ENCODE measurements at places on chromosomes 2 and 18.

DNA sequence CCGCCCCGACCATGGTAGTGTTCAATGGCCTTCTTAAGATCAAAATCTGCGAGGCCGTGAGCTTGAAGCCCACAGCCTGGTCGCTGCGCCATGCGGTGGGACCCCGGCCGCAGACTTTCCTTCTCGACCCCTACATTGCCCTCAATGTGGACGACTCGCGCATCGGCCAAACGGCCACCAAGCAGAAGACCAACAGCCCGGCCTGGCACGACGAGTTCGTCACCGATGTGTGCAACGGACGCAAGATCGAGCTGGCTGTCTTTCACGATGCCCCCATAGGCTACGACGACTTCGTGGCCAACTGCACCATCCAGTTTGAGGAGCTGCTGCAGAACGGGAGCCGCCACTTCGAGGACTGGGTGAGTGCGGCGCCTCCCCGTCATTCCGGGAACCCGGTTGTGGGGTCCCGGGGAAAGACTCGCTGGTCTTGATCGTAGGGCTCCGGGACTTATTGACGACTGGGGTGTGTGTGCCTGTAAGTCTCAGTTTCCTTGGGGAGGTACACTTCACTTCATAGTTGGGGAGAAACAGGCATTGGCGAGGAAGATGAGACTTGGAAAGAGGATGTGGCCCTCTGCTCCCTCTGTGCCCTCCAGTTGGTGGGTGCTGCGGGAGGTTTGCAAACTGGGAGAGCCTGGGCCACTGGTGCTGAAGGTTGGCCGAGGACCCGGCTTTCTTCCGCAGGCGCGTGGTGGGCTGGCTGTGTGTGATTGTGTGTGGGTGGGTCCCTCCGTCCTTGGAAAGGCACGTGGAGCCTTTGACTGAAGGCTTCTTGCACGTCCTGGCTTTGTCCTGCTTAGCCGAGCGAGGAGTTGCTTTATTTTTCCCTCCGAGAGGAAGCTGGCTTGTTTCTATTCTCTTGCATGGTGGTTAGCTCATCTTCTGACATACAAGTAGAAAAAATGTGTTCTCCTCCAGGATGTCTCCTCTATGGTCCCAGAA, 886 bp downstream of the PRKCE start:
- no peak for DNase-seq

DNA sequence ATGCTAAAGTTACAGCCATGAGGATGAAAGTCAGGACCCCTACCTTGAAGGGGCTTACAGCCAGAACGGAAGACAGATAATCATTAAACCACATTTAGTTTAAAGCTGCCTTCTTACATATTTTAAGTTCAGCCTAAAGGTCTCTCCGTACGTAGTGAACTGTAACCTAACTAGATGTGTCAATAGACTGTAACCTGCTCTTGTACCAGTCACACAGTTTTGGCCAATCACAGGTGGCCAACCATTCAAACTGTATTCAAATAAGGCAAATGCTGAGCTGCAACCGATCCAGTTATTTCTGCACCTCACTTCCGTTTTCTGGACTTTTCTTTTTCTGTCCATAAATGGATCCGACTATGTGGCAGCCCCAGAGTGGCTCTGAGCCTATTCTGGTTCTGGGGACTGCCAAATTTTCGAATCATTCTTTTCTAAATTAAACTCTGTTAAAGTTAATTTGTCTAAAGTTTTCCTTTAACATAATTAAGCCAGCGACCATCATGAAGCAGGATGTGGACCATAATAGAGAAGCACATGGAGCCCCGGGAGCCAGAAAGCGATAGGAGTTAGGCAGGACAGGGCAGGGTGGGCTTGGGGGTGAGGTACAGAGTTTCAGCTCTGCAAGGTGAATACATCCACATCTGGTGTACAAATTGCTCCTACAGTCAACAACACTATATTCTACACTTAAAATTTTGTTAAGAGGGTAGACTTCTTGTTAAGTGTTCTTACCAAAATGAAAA, 48.4 kb upstream of the YPEL5 start:
- DNase-seq: no peak

GRCh38 chr2:105375001-105375561, 23.8 kb downstream of the FHL2 start:
- DNase-seq: no peak

DNA sequence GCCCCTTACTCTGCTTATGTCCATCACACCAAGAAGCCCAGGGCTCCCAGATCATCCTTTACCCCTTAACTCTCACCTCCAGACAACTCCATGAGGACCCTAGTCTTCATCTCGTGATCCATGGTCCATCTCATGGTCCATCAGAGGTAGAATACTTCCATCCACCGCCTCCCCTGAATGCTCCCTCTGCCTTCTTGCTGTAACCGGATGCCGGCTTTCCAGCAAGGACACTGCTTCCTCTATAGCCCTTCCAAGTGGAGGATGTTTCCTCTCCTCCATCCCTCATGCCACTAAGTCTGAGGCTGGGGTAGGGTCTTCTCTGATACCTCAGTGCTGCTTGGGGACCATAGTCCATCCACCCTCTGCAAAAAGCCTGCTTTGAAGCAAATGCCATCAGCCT, 118.6 kb upstream of the SIX2 start:
- DNase-seq: no peak

GRCh38 chr18:10899481-10899880, 249.9 kb downstream of the PIEZO2 start:
- no peak for DNase-seq

DNA sequence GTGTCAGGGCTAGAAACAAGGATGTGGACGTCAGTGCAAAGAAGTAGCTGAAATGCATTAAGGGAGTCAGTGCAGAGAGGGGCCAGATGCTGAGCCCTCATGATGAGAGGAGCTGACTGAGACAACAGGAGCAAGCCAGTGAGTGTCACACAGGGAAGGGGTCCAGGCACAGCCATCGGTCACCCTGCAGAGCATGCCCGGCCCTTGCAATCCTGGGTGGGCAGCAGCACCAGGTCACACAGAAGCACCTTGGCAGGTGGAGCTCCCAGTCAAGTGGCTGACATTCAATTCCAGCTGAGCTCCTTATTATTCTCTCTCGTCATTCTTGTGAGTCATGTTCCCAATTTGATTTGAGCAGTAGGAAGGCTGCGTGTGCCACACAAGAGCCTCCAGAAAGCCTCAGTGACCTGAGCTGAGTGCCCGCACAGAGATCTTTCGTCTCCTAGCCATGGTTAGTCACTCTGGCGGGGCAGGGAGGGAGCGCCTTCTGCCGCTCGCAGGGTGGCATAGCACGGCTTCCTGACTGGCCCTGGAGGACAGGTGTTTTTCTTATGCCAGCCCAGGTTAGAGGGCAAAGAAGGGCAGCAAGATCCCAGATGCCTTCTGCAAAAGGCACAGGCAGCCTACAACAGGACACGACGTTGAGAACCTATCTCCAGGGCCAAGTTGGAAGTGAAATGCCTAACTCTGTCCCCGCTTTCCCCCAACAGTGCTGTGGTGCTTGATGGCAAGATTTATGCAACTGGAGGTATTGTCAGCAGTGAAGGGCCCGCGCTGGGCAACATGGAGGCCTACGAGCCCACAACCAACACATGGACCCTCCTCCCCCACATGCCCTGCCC, 220.9 kb downstream of the ATAD2B start:
- no peak for DNase-seq

GRCh38 chr2:3253913-3254441, 123.6 kb downstream of the EIPR1 start:
- DNase-seq: no peak

DNA sequence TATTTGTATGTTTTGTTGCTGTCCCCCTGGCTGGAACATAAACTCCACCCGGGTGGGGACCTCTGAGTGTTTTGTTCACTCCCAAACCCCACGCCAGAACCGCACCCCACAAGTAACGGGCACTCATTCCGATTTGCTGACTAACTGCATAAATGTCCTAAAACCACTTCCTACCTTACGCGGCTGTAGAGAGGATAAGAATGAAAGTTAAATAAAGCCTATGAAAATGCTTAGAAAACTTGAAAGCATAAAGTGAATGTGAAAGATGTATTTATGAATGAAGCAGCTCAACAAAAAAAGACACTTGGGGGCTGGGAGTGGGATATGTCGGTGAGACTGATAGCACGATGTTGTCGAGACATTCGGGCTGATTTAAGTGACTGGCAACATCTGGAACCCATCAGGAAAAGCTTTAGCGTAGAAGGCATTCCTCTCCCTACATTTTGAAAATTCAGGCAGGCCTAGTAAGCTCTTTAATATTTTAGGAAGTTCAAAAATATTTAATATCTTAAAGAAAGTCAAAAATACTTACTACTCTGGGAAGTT, 206.7 kb downstream of the SH3RF3 start:
- peak; percentile 55 for DNase-seq

- no peak for DNase-seq
These were observed 10.8 kb downstream of the INPP1 start for GRCh38 chr2:190354003-190354690.

- DNase-seq: no peak
These were observed 634.6 kb downstream of the ERBB4 start for GRCh38 chr2:211903961-211904360.

DNA sequence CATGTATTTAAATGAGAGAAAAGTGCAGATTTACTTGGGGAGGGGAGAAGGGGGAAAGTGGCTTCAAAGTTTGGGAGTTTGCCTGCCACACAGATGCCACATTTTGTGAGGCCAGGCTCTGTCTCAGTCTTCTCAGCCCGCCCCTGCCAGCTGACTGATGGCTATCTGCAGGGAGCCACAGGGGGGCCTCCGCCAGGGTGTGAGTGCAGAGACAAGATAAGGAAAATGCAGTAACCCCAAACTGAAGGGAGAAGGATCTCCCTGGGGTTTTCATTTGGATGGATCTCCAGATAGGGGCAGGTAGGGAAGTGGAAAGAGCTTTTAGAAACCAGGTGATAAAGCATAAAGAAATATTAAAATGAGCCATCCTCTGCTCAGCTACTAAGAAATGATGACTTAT, 128.8 kb downstream of the ZNF521 start:
- DNase-seq: no peak

DNA sequence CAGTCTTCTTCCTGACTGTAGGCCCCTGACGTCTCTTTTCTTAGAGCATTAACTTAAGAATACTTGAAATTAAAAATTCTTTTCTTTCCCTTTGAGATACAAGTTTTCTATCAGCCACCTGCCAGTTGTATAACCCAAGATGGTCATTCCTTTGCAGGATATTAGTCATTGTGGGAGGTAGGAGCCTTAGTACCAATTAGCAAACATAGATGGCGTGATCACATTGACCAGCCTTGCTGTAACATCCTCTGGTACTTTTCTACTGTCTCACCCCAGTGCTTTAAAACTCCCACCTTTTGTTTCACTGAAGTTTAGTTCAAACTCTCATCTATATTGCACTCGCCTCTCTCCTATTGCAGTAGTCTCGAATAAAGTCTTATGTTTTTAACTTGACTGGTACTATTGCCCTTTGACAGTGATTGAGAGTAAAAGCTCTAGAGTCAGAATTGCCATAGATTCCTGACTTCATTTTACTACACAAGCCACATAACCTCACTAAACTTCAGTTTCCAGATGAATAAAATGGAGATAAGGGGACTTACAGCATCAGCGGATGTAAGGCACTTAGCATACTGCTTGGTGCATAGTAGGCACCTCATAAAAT, 74.1 kb downstream of the VRK2 start:
- DNase-seq: no peak

DNA sequence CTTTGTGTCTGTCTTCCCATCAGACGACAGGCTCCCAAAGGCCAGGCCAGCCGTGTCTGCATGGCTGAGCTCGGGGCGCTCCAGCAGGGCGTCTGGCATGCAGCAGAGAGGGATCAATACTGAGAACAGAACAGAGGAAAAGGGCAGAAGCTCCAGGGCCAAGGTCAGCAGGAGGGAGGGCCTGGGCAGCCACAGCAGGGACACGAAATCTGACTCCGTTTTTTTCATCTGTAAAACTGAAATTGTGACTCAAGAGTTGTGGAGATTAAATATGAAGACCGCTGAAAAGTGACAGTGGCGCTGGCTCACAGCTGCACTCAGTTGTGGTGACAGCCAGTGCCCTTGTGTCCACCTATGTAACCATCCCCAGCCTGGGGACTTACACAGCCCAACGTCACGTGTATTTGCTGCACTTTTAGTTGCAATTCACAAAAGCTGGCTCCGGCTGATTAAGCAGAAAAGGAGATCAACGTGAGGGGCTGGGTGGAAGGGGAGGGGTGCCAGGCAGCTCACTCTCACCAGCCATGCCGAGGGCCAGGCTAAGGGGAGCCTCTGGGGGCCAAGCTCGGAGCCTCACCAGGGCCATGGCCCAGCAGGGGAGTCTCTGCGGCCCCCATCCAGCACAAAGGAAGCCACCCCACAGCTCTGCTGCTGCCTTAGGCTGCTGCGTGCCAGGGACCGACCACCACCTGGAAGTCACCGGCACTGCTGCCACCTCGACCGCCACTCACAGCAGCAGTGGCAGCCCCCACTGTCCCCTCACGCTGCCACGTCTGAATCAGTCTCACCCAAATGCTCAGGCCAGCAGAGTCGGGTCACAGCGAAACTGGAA, 74.7 kb downstream of the EIPR1 start:
- DNase-seq: no peak

- no peak for DNase-seq
These were observed 11.5 kb downstream of the GCC2 start for GRCh38 chr2:108460345-108461037.

GRCh38 chr2:128639693-128640092, 321.0 kb upstream of the HS6ST1 start:
- DNase-seq: no peak

- DNase-seq: no peak
These were observed 67.1 kb downstream of the HAUS1 start for GRCh38 chr18:46171331-46171730.

DNA sequence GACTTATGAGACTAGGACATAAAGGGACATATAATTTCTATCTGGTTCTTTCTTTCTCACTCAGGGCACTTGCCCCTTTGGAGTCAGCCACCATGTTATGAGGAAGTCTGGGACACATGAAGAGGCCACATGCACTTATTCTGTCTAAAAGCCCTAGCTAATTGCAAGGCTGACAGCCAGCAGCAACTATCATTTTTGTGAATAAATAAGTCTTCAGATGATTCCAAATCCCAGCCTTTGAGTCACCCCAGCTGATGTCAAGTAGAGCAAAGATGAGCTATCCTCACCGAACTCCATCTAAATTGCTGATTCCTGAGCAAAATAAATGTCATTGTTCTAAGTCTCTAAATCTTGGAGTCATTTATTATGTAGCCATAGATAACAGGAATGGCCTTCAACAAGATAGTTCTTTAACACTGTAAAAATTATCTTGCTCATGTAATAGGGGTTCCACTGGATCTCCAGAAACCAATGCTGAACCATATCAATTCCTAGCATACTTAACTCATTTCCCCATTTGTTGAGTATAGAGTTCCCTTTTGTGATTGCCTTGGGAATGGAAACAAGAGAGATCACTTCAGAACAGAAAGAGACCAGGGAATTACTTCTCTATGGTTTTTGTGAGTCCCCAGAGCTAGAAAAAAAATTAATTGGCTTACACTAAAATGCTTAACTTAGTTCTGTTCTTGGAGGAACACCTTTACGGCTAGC, 50.6 kb upstream of the FN1 start:
- DNase-seq: no peak

- no peak for DNase-seq
These were observed 89.9 kb downstream of the GLI2 start for GRCh38 chr2:120825370-120826259.

All from GDM1 (cell line).